ENCODE measurements at places on chromosomes 16 and 17.
A peak's percentile ranks its signal among the peaks of the same experiment; 100 is the strongest.

- DNase-seq = no peak
Measured at GRCh38 chr16:89300311-89300975, 82.9 kb downstream of the ZNF778 start.

- no peak for DNase-seq
Measured at GRCh38 chr16:73091174-73091573, 43.2 kb upstream of the ZFHX3 start.

DNA sequence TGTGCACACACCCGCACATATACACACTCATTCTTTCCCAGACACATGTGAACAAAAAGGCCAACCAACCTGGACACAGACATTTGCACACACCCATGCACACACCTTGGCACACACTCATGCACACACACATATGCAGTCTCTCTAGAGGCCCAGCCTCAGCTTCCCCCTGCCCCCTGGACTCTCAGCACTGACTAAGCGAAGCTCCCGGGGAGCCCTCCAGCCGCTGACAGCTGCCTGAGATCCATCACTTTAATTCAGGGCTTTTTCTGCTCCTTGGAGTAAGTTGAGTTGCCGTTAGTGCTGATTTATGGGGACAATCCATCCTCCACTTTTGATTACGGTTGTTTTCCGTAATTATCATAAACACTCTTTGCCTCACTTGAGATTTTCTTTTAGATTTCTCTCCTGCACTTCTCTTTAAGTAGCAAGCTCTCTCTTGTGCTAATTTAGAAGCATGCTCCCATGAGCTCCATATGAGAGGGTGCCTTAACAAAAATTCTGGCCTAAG, 158.6 kb upstream of the CDC42EP4 start:
- no peak for DNase-seq

GRCh38 chr17:69916761-69917160, 158.3 kb upstream of the KCNJ16 start:
- no peak for DNase-seq

DNA sequence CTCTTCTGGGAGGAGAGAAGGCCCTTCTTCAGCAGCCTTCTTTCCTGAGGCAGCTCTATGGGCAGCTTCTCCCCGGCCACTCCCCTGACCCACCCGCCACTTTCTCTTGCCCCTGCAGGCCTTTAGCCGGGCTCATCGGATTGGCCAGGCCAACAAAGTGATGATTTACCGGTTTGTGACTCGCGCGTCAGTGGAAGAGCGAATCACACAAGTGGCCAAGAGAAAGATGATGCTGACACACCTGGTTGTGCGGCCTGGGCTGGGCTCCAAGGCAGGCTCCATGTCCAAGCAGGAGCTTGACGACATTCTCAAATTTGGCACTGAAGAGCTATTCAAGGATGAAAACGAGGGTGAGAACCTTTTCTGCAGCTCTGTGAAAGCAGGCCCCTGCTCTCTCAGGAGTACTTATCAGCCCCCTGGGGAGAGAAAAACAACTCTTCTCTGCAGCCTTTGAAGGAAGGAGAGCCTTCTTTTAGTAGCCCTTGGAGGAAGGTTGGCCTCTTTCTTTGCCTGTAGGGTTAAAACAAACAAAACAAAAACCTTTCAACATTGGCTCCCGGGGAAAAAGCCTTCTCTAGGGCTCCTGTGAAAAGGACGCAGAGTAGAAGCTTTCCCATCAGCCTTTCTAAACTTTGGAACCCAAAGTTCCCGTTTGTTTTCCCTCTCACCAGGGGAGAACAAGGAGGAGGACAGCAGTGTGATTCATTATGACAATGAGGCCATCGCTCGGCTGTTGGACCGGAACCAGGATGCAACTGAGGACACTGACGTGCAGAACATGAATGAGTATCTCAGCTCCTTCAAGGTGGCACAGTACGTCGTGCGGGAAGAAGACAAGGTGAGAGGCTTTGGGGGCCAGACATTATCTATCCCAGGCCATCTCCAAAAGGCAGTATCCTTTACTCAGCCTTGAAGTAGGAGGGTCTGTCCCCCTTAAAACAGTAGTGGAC, 12.7 kb downstream of the RNF227 start:
- no peak for DNase-seq

DNA sequence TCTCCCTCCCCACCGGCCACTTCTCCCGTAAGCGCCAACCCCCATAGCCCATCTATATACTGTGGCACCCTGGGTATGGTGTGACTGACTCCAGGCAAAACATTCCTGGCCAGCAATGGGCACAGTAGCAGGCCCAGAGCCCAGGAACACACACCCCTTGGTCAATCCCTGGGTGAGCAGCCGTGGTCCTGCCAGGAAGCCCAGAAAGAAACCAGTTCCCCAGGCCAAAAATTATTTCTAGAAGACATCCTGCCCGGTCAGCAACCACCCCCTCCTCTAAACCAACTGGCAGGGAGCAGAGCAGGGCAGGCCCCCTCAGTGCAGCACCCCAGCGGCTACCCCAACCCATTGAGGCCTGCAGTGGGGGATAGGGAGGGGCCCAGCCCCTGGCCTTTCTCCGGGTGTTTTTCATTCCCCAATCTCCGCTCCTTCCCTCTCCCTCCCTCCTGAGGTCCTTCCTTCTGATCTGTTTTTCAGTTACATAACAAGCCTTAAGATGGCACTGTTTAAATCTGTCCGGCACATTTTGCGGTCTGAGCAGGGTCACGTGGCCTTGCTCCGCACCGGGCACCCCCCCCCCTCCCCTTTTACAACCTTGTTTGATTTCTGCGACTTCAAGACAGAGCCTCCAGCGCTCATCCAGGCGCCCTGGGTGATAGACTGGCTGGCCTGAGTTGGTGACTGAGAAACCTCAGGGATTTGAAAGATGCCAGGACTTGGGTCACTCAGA, 2.0 kb downstream of the NPTX1 start:
- no peak for DNase-seq

- DNase-seq = no peak
Measured at GRCh38 chr16:80936410-80936809, 70.3 kb downstream of the CMC2 start.

DNA sequence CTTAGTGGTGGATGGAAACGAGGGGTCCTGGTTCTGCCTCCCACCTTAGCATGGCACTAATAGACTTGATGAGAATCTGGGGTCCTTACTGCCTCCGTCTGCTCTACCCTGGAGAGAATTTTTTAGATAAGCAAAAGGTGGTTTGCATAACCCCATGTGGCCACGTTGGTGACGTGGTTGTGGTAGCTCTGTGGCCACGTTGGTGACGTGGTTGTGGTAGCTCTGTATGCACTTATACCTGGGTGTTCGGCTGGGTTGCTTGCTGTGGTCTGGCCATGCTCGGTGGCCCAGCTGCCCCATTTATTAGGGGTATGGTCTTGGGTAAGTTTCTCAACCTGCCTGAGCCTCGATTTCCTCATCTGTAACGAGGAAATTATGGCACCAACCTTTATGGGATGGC, 13.0 kb downstream of the SPIRE2 start:
- DNase-seq = no peak

GRCh38 chr17:7523033-7523432, 25.8 kb upstream of the TNFSF12 start:
- peak; percentile 20 for DNase-seq

GRCh38 chr16:81443688-81444447, 740 bp upstream of the CMIP start:
- no peak for DNase-seq

- DNase-seq = no peak
Measured at GRCh38 chr17:9028988-9029570, 7.8 kb downstream of the NTN1 start.

- DNase-seq = no peak
Measured at GRCh38 chr17:4019275-4019674, 55.0 kb upstream of the ATP2A3 start.

- no peak for DNase-seq
Measured at GRCh38 chr16:15773968-15774367, 82.9 kb downstream of the MYH11 start.

DNA sequence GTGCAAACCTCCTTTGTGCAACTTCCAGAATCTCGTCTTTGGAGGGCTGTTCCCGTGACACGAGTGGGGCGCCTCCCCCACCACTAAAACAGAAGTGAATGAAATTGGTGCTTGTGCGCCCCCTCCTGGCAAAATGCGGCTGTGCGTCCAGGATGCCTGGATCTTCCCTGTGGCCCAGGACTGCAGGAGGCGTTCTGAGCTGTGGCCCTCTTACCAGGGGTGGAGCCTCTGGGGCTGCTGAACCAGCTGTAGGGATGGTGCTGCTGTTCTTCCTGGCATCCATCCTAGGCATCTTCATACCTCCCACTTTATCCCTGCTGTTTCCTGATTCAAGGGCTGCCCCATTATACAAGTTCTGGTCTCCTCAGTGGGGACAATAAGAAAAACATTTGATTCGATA, 18.5 kb upstream of the NAGLU start:
- DNase-seq = peak; percentile 73

GRCh38 chr17:74052993-74053711, 150.3 kb upstream of the RPL38 start:
- DNase-seq = no peak

DNA sequence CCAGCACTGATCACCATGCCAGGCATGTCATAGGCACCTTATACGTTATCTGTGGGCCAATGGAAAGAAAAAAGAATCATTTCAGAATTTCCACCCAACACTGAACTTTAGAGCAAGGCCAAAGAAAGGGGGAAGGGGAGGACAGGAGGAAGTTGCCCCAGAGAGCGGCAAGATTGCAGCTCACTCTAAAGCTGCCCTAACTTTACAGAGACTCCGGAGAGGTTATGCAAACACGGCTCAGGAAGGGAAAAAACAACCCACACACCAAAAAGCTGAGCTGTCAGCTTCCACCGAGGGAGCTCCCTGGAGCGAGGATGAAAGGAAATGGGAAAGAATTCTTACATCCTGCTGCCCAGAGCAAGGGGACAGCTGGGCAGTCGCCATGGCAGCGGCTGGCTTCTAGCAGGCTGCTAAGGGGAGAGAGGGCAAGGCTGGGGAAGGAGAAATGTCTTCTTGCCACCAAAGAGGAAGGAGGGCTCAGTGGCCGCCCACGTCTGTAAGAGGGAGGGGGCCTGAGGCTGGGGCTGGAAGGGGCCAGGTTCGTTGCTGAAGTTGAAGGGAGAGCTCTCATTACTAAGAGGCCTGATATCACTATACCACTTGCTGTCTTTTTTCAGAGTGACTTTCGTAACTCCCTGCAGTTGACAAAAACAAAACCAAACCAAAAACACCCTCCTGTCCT, 18.2 kb downstream of the COTL1 start:
- DNase-seq = peak; percentile 70

DNA sequence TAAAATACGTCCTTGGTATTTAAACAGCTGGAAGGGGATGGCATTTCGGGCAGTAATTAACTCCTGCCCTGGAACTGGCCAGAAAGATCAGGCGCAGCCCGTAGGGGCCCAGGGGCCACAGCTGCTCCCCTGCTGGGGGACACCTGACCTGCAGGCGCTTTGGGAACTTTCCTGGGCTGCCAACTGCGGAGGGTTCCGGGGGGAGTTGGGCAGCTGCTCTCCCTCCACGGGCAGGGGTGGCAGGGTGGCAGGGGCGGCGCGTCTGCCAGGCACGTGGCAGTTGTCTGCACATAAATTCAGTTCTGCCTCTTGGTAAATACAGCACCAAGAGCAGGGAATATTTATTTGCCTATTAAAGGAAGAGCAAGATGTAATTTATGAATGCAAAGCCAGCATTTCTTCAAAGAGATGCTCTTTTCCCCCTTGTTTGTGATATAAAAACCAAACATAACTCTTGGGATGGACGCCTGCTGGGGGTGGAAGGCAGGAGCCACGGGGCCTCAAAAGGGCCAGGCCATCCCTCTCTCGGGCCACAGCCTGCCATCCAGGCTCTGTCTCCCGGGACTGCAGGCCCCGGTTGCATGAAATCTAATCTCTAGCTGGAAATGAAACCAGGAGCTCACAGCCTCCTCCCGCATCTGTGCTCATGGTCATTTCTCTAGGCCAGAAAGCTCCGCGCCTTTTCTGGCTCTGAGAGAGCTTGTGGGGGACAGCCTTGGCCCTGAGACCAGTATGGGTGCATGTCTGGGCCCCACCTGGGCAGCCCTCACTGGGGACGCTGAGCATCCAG, 29.9 kb upstream of the CHMP6 start:
- DNase-seq = no peak

- no peak for DNase-seq
Measured at GRCh38 chr16:55102531-55102930, 171.9 kb downstream of the IRX5 start.

- DNase-seq = no peak
Measured at GRCh38 chr17:65268832-65269231, 131.7 kb downstream of the RGS9 start.

- DNase-seq = no peak
Measured at GRCh38 chr16:51166091-51166490, 15.0 kb upstream of the SALL1 start.

DNA sequence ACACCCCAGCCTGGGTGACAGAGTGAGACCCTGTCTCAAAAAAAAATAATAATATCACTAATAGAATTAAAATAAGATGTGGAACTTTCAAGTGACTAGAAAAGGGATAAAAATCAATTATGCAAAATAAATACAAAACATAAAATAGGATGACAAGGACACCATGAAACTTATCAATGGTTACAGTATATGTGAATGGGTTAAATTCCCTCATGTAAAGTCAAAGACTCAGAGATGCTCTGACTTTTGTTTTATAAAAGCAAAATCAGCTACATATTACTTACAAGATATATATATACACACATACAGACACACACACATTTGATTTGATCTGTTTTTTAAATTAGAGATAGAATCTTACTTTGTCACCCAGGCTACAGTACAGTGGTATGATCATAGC, 33.5 kb upstream of the SCNN1B start:
- no peak for DNase-seq

DNA sequence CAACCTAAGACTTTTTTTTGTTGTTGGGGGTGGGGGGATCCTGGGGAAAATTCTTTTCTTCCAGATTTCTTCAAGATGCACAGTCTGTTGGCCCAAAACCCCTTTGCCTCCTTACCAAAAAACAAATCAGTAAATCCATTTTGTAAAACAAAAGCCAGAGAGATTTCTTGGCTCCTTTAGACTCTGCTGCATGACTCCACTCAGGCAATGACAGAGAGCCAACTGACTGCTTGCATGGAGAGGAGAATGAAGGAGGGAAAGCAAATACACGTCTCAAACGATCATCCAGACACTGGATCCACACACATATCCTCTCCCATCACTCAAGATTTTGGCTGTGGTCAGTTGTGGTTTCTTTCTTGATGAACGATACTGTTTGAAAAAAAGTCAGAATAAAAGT, 13.8 kb downstream of the COPRS start:
- DNase-seq = no peak

DNA sequence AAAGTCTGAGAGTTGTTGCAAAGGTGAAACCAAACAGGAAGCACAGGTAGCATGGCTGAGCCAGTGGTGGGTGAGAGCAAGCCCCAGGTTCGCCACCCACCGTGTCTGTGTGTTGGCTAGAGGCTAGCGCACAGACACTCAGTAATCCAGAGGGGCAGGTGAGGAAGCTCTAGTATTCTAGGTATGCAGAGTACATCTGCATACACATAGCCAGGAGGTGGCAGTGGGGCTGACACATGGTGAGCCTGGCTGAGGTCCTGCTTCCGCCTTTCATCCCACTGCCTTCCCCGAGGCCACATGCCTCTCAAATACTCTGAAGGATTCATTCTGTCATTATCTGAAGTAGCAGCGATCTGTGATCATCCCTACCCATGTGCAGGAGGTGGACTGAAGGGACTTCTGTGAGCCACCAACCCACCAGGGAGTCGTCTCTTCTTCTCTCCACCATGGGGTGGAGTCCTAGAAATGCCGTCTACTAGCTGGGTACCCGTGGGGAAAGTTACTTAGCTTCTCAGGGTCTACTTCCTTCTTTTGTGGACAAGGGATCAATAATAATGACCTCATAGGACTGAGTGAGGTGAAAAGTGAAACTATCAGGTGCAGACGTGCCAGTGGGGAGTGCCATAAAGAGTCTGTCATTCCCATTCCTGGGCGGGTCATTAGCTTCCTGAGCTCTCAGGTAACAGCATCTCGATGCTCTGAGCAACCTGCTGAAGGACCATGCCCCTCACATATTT, 36.0 kb upstream of the ICAM2 start:
- no peak for DNase-seq

Measured in stimulated activated CD4-positive, alpha-beta T cell treated with anti-CD3 and anti-CD28 coated beads, Interleukin-1b, Interleukin-23, amount 100 ng/mL, for 24 hours (primary cell).